ENCODE measurements at places on chromosomes 6 and 20.

DNA sequence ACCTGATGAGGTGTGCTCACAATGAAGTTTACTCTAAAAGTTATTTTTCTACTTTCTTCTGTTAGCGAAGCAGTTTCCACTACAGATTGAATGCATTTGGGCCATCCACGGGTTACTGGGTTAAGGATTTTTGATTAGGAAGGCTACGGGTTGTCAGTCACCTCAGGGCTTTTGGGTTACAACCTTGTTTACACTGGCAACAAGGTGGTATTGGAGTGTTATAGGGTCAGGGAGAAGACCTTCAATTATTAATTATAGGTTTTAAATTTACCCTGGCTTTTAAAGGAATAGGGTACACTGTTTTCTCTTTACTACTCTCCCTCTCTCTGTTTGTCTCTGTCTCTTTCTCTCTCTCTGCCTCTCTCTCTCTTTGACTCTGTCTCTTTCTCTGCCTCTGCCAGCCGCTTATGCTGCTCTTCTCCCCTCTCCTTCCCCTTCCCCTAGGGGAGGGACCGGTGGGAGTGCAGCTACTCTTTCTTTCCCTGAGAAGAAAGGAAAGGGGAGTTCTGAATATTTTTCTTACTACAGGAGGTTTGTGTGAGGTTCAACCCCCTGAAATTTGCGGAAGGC is 40.2 kb upstream of the AGPAT4 start:
- no peak for DNase-seq

DNA sequence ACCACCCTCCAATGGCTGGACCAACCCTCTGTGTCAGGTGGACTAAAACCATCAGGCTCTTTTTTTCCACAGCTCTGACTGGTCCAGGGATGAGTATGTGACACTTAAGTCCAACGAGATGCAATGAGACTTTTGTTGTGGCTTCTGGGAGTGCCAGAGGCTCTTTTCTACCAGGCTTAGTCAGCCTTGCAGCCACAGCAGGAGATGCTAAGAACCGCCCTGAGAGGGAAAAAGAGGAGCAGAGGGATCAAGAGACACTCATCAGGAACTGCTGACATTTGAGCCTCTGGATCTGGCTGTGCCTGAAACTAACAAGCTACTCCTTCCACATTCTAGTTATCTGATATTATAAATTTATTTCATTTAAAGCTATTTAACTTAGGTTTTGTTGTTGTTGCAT is 270.9 kb upstream of the SULF2 start:
- DNase-seq, result no peak

- DNase-seq, result no peak
These were observed 917.5 kb downstream of the EYS start for GRCh38 chr6:64789476-64789875.

- no peak for DNase-seq
These were observed 19.8 kb upstream of the LMBRD1 start for GRCh38 chr6:69816569-69816968.

DNA sequence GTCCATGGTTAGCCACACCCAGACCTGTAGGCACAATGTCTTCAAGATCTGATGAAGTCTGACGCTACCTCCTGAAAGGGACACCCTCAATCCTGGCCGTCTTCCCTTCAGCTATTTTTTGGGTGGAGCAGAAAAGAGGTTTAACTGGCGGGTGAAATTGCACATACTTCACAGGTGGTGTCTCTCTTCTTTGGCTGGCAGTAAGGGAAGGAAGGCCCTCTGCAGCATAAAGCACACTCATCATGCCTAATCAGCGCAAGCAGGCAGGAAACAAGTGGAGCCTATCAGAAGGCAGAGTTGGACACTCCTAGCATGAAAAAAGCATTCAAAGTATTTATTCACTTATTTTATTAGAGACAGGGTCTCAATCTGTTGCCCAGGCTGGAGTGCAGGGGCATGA is 32.9 kb downstream of the PNLDC1 start:
- no peak for DNase-seq

DNA sequence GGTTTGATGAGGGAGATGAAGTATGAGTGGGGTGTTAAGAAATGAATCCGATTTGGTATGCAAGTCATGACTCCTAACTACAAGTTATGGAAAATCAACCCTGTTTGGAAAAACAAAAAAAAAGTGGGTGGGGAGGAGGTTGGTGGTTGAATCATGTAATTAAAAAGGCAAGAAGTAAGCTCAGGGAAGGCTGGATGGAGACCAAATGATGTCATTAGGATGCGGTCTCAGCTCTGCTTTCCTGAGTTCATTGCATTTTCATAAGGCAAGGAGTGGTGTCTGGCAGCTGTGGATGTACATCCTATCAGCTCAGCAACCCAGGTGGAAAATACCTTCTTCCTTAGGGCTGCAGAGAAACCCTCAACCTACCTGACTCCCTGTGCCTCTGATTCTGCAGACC is 60.4 kb upstream of the AKAP12 start:
- no peak for DNase-seq

GRCh38 chr6:53239526-53239925 is 90.9 kb upstream of the GCM1 start:
- no peak for DNase-seq

DNA sequence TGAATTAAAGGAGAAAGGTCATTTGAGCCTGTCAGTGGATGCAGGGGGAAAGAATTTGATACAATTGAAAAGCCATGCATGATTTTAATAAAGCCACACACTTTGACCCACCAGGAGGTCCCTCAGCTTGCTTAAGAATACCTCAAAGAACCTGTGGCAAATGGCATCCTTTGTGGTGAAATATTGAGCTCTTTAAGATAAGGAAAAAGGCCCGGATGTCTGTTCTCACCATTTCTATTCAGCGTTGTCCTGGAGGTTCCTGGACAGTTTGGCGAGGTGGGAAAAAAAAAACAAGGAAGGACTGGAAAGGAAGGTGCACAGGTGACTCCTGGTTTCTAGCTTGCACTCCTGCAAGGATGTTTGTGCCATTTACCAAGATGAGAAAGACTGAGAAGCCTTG is 91.0 kb downstream of the TOX2 start:
- DNase-seq, result no peak

GRCh38 chr20:37072293-37073196 is 23.3 kb downstream of the RBL1 start:
- DNase-seq, result no peak

GRCh38 chr6:41536795-41537758 is 9.1 kb upstream of the FOXP4 start:
- no peak for DNase-seq

- no peak for DNase-seq
These were observed 281.4 kb upstream of the MAP3K7 start for GRCh38 chr6:90868256-90868655.

DNA sequence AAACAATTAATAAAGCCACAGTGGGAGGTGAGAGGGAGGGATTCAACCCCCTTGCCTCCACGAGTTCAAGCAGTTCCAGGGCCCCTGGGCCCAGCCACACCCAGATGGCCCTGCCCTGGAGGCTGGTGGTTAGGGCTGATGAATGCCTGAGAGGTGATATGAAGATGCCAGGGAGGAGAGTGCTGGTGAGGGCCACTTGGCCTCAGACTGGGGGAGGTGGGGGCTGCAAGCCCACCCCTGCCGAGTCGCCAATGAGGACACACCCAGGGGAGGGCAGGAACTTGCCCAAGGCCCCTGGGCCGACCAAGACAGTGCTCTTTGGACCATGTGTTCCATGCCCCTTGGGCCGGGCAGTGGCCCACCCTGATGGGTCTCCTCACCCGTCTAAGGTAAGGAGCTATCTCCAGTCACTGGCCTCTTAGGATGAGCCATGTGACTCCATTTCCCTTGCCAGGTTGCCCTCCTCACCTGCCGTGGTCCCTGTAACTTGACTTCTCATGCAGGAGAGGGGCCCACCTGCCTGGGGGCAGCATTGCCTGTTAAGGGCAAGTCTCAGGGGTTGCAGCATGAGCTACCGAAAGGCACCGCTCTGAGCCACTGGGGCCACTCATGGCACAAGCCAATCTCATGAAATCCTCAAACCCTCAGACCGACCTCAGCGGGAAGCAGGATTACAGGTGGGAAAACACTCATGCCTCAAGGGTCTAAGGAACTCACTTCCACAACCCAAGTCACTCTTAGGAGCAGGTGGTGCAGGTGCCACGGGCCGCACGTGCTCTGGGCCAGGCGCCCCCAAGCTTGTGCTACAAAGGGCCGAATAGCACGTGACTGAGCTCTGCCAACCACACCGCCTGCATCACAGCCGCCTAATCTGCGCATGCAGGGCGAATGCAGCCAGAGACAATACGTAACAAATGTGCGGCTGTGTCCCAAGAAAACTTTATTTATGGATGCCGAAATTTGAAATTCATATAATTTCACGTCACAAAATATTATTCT is 147.4 kb upstream of the MLN start:
- DNase-seq, result no peak

DNA sequence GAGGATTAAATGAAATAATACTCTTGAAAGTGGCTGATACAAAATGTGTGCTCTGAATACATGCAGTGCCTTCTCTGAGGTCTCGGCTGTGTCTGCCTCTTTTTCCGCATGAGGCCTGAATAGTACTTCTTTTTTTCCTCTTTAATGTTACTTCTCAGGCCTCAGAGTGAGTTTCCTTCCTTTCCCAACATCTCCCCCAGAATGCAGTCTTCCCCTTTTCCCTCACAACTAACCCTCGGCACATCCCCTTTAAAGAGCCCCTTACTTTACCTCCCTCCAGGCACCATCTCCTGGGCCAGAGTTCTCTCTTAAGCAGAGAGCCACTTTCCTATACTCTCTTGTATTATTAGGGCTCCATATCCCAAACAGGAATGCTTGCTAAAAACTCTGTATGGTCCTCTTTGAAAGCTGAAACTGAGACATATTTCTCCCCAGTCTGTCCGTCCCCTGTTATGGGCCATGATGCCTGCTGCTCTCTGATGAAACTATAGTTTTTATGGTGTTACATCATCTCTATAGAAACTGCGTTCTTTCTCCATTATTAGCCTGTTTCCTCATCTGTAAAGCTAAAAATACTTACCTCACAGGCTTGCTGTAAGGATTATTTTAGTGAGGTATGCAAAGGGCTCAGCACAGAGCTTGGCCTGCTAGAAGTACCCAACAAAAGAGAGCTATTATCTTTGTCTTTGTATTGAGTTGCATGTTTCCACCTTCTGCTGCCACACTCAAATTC is 2.3 kb downstream of the PLAGL2 start:
- no peak for DNase-seq

DNA sequence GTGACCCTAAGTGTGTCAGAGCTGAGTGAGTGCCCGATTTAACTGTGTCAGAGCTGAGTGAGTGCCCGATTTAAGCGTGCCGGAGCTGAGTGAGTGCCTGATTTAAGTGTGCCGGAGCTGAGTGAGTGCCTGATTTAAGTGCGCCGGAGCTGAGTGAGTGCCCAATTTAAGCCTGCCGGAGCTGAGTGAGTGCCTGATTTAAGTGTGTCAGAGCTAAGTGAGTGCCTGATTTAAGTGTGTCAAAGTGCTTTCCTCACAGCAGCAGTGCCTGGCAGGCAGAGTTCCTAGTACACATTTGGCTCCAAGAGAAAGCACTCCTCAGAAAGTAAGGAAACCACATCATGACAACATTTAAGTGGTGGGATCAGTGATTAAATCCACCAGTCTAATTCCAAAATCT is 13.2 kb downstream of the SERAC1 start:
- no peak for DNase-seq

DNA sequence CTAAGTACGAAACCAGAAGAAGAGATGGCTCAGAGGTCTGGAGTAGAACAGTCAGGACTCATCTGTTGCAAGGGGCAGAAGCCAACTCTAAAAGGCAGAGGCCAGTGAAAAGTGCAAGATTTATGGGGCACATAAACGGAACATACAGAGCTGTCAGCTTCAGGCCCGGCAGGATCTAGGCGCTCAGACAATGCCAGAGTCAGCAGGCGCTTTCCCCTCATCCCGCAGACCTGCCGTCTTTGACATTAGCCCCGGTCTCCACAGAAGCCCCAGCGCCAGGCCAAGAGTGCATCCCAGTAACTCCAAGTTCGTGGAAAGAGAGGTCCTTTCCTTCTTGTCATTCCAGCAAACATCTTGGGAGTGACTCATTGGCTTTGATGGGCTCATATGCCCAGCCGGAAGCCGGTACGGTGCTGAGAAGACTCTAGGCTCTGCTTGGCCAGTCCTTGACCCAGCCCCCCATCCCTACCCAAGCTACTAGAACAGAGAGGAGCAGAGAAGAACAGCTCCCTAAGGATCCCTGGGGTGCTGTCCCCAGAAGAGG is 260.9 kb downstream of the TAF4 start:
- no peak for DNase-seq

GRCh38 chr6:95417856-95418255 is 159.5 kb upstream of the MANEA start:
- no peak for DNase-seq

DNA sequence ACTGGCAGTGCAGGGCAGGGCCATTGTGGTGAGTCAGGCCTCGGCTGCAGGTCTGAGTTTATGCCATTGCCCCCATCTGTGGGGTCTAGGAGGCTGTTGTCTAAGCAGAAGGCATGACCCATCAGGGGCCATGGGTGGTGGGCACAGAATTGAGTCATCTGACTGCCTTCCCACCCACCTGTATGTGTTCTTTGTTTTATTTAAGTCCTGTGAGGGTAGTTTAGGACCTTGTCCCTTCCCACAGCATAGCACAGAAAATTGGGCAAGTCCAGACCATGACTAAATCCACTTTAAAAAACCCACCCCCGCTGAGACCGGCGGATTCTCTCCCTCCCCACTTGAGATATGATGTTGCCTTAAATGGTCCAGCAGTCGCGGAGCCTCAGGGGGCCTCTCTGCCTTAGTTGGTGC is 40.3 kb downstream of the ERMARD start:
- no peak for DNase-seq

DNA sequence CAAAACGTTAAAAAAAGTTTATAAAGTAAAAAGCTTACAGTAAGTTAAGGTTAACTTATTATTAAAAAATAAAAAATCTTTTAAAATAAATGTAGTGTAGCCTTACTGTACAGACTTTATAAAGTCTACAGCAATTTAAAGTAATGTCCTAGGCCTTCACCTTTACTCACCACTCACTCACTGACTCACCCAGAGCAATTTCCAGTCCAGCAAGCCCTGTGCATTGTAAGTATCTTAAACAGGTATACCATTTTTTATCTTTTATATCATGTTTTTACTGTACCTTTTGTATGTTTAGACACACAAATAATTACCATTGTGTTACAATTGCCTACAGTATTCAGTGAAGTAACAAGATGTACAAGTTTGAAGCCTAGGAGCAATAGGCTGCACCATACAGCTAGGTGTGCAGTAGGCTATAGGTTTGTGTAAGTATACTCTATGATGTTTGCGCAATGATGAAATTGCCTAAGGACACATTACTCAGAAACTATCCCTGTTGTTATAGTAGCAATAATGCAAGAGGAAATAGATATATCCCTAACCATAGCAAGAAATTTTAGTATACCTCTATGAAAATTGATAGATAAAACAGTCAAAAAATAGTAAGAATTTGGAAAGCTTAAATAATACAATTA is 39.5 kb downstream of the FBXO5 start:
- DNase-seq, result no peak

GRCh38 chr6:12223383-12223782 is 66.8 kb upstream of the EDN1 start:
- DNase-seq, result no peak

DNA sequence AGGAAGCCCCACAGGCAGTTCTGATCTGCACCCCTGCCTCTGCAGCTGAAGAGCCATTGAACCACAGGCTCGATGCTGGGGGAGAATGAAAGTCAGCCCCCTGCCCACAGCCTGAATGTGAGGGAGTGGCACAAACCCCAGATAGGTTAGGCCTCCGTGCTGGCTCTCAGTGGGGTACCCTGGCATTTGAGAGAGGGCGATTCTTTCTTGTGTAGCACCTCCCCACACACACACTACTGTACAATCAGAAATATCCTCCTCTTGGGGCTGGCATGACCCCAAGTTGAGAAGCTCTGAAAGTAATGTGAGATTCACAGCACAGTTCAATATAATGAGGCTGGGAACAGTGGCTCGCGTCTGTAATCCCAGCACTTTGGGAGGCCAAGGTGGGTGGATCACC is 17.9 kb downstream of the TTBK1 start:
- DNase-seq, result no peak

- no peak for DNase-seq
These were observed 40.7 kb downstream of the YTHDF1 start for GRCh38 chr20:63175038-63175895.

Measured in SW 1271 (cell line).